NCI-H524 treated with DMSO at 0.1 percent for 48 hours (cell line): ENCODE measurements at places on chromosomes 7 and 10.

GRCh38 chr7:42479816-42480633, 243.0 kb upstream of the GLI3 start:
- DNase-seq: no peak

DNA sequence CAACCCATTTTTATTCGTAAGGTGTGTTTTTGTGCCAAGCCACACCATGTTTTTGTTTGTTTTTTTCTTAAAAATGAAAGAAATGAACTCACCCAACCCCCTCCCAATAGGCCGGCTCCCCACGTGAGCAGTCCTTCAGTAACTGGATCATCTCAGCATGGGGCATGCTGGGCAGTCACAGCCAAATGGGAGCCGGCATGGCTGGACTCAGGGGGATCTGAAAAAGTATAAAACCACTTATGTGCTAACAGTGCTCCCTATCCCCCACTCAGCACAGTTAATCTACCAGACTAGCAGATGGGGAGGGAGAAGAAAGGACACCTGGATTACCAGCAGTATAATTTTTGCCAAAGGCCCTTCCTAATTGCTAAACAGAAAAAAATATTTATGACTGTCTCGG, 39.3 kb downstream of the BAZ1B start:
- DNase-seq: peak; percentile 87

- no peak for DNase-seq
These were observed 424.0 kb downstream of the EXOC4 start for GRCh38 chr7:133676805-133677370.

- no peak for DNase-seq
These were observed 2.3 kb downstream of the STX1A start for GRCh38 chr7:73717025-73717807.

DNA sequence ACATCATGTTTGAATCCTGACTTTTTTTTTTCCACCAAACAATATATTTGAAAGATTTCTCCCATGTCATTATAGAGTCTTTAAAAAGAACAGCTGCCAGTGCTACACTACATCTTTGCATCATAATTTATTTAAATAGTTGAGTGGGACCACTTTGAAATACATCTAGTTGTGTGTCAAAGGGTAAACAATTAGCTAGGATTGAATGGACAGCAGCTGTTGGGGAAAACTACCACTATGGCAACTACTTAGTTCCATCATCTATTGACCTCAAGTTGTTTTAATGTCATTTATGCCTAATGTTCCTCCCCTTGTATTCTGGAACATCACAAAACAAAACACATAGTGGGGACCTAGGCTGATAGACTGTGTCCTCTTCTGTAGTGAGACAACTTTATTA, 985.1 kb downstream of the SORCS1 start:
- DNase-seq: no peak

- no peak for DNase-seq
These were observed 1.3 kb upstream of the PPIF start for GRCh38 chr10:79346012-79346340.

GRCh38 chr7:42159130-42159529, 77.9 kb downstream of the GLI3 start:
- no peak for DNase-seq

GRCh38 chr10:63375458-63375857, 90.3 kb downstream of the JMJD1C start:
- DNase-seq: no peak

- DNase-seq: no peak
These were observed 18.6 kb downstream of the C7orf33 start for GRCh38 chr7:148609045-148609725.

DNA sequence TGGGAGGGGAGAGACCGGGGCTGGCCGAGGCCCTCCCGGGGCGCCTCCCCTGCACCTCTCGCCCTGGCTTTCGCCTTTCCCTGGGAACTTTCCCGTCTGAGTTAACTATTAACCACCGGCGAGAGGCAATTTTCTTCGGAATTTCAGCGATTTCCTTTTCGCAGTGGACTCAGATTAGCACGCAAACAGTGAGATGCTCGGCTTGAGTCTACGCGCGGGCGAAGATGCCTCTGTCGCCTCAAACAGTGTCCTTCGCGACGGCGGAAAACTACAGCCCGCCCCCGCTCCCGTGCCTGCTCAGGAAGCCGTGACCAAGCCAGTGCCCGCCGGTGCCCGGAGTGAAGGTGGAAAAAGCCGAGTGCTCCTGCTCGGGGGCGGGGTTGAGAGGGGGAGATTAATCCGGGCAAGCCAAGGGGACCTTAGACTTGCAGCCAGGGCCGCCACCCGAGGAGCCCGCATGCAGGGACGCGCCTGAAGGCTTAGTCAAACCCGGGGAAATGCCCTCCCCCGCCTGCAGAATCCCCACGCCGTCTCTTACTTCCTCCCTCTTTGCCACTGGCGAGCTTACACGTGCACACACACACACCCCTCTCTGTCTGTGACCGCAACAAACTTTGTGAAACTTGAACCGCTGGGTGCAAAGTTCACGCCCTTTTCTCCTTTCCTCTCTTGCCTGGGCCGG, 14.5 kb upstream of the PAX2 start:
- DNase-seq: no peak

GRCh38 chr7:27581119-27581518, 81.6 kb downstream of the HIBADH start:
- no peak for DNase-seq

- no peak for DNase-seq
These were observed 144.3 kb upstream of the KAT6B start for GRCh38 chr10:74681917-74682627.

DNA sequence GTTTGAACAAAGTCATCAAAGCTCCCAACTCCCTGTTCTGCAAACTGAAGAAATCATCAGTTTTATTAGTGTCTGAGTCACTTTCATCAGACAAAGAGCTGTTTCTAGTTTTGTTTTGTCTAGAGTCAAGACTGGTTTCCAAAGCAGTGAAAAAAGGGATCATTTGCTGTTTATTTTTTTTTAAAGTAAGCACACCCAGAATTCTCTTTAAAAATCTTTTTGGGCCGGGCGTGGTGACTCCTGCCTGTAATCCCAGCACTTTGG, 972.0 kb upstream of the CELF2 start:
- DNase-seq: no peak

DNA sequence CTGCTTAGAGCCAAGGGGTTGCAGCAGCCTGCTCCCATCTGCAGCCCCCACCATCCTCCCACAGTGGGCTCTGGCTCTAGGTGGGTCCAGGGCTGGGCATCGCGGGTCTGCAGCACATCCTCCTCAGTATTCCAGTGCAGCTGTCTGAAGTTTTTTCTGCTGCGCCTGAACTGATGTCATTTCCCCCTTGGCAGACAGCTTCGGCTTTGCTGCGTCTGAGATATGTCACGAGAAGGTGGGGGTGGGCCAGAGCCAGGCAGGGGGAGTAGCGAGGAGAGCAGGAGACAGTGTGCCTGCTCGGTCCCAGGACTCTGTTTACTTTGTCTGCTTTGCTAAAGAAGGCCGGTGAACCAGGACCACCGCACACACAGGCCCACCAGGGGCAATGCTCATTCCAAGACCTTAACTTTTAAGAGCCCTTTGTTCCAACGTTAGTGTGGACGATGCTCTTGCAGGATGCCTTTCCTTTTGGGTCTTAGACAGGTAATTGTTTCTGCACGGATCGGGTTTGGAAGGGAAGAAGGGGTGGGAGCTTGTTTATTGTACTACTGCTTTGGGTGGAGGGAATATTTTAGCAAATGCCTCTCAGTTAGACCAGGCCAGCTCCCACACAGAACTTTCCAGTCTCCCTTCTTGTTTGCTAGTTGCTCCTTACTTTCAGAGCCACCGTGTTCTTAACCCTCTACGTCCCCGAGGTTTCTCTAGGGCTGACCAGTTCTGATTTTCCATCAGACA, 32.4 kb downstream of the WBP1L start:
- DNase-seq: no peak

GRCh38 chr7:82445271-82445670, 1.7 kb upstream of the CACNA2D1 start:
- no peak for DNase-seq

DNA sequence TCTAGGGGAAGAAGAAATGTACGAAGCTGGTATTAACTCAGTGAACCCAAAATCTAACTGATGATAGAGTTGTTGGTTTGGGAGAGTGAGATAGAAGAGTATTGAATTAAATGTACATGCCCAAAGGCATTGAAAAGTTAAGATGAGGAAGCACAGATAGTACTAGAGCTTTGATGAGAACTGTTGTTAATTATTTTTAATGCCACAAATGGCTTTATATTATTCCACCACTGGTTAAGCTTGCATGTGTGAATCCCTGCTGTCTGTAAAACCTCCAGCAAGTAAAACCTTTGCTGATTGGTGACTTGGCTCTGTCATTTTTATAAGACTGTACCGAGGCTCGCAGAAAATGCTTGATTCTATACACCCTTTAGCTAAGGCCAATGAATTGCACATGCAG, 382.7 kb upstream of the LRGUK start:
- DNase-seq: no peak

- DNase-seq: no peak
These were observed 33.8 kb downstream of the VOPP1 start for GRCh38 chr7:55538538-55538937.

- DNase-seq: no peak
These were observed 82.4 kb downstream of the SHH start for GRCh38 chr7:155729847-155730246.

DNA sequence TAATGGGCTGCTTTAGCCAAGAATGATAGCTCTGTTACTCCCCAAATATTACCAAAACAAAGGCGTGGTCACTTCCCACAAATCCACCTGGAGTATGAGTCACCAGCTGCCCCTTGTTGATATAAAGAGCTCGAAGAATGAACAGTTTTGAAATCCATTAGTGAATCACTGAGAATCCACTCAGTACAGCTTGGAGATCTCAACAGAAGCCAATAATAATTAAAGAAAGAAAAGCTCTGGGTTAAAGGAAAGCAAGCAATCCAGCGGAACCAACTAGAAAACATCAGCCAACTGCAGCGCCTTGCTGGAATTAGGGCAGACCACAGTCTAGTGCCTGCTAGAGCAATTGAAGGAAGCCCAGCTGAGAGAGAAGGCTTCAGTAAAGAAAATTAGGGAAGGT, 576.0 kb upstream of the C7orf33 start:
- DNase-seq: peak; percentile 23

DNA sequence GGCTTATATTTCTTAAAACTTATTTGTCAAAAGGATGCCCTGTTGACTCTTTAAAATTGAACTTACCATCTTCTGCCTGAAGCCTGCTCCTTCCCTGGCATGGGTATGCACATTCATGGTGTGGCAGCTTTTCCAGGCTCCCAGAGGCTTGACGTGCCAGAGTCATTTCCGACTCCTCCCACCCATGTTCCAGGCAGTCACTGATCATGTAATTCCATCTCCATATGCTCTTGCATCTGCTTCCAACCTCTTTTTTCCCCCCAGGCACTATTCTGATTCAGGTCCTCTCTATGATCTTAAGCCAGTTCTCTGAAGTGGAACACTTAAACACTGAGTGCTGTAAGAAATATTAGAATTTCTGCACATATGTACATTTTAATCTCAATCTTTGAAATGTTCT, 82.2 kb downstream of the CFAP58 start:
- no peak for DNase-seq

- peak; percentile 8 for DNase-seq
These were observed 53.2 kb downstream of the GAD2 start for GRCh38 chr10:26269754-26270153.

GRCh38 chr7:50310956-50311355, 6.4 kb downstream of the IKZF1 start:
- DNase-seq: no peak

DNA sequence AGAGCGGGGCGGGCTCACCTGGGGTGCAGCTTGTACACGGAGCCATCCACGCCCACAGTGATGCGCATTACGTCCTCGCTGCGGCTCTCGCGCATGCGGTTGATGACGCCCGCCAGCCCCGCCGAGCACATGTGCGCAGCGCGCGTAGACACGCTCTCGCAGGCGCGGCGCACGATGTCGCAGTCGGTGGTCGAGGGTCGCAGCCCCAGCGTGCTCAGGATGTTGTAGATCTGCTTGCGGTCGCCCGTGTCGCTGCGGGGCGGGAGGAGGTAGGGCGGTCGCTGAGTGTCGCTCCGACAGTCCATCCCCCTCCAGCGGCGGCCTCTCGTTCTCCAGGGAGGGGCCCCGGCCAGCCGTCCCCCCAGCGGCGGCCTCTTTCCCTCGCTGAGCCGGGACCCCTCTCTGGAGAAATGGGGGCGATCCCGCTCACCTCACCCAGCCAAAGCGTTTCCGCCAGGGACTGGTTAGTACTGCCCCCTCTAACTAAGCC, 4.4 kb upstream of the MYL7 start:
- no peak for DNase-seq

GRCh38 chr7:78389022-78389421, 590.4 kb downstream of the PHTF2 start:
- DNase-seq: no peak

GRCh38 chr10:33807531-33808359, 473.3 kb upstream of the NRP1 start:
- DNase-seq: no peak

DNA sequence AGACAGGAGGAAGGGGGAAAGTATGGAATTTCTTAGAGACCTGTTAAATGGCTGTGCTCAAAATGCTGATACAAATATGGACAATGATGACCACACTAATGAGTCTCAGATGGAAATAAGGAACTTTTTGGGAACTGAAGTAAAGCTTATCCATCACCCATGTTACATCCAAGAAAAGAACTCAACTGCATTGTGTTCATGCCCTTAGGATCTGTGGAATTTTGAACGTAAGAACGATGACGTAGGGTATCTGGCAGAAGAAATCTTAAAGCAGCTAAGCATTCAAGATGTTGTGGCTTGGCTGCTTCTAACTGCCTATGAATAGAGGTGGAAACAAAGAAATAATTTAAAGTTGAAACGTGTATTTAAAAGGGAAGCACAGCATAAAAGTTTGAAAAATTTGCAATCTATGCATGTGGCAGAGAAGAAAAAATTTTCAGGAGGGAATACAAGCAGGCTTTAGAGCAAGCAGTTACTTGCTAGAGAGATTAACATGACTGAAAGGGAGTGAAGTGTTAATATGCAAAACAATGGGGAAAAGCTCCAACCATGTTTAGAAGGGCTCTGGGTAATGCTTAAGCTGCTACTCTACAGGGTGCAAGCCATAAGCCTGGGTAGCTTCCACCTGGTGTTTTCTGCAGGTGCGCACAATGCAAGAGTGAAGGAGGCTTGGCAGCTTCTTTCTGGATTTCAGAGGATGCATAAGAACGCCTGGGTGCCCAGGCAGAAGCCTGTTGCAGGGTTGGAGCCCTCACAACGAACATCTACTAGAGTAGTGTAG, 499.7 kb upstream of the SEMA3D start:
- DNase-seq: no peak

GRCh38 chr7:77217474-77218185, 18.0 kb upstream of the FGL2 start:
- no peak for DNase-seq
